ENCODE measurements at places on chromosomes 4 and X. TPM values are rescaled to one million over a fixed set of nuclear protein-coding genes. Genes with fewer than 3 reads are reported as not detected.
A peak's percentile ranks its signal among the peaks of the same experiment; 100 is the strongest.

DNA sequence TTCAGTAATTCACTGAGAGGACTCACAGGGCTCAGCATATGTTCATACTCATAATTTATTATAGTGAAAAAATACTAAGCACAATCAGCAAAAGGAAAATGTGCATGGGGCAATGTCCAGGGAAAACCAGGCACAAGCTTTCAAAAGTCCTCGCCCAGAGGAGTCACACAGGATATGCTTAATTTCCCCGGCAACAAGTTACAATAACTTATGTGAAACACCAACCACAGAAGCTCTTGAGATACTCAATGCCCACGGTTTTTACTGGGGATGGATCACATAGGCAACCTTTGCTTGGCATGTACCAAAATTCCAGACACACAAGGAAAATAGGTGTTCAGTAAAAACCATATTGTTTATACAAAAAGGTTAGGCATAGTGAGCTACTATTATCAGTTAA is 38.5 kb upstream of the STPG2 start:
- no peak overlapping the region for H3K4me3 ChIP-seq
- H3K27ac ChIP-seq: no peak overlapping the region
- DNase-seq: no peak
- H3K4me1 ChIP-seq: no peaks in the 10 kb centered on the region
- H3K27me3 ChIP-seq: no peaks in the 10 kb centered on the region

The SUV39H1 gene
- polyA plus RNA-seq: 6.0 TPM

The EXOC1L gene
- 0.20 TPM for polyA plus RNA-seq

GRCh38 chr4:127601029-127601428 is 31.7 kb upstream of the INTU start:
- DNase-seq: no peak
- no peaks in the 10 kb centered on the region for H3K4me1 ChIP-seq
- H3K27ac ChIP-seq: no peak overlapping the region
- no peak overlapping the region for H3K4me3 ChIP-seq

The NOX1 gene
- 1.0 TPM for polyA plus RNA-seq

The UBQLN2 gene
- polyA plus RNA-seq: 38.9 TPM

The AWAT2 gene
- polyA plus RNA-seq: not detected

DNA sequence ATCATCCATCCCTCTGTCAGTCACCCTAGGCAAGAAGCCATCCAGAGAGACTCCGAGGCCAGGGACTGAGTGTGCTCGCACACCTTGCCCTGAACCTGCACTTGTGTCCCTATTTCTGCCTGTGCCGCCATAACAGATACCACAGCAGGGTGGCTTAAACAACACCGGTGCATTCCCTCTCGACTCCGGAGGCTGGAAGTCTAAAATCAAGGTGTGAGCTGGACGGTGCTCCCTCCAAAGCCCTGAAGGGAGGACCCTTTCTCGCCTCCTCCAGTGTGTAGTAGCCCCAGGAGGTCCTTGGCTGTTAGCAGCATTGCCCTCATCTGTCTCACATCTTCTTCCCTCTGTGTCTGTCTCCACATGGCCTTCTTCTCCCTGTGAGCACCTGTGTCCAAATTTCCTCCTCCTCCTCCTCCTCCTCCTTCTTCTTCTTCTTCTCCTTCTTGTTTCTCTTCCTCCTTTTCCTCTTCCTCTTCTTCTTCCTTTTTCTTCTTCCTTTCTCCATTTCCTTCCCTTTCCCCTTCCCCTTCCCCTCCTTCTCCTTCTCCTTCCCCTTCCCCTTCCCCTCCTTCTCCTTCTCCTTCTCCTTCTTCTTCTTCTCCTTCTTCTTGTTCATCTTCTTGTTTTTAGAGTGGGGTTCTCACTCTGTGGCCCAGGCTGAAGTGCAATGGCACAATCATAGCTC is 98.1 kb upstream of the ENPP6 start:
- no peaks in the 10 kb centered on the region for H3K4me1 ChIP-seq
- no peak for DNase-seq
- H3K27me3 ChIP-seq: no peaks in the 10 kb centered on the region
- H3K36me3 ChIP-seq: no peaks in the 10 kb centered on the region
- H3K27ac ChIP-seq: peak overlapping the region; percentile 74

The USP17L19 gene
- not detected for polyA plus RNA-seq

Measured in left lung (tissue), 14 donors.